Mesothelial cell of epicardium (in vitro differentiated cells): ENCODE measurements at places on chromosomes 6 and 20. TPM values are rescaled to one million over a fixed set of nuclear protein-coding genes. Genes with fewer than 3 reads are reported as not detected.

GRCh38 chr6:149264629-149265028 lies 52.9 kb upstream of the TAB2 start:
- DNase-seq: no peak

The LY86 gene
- total RNA-seq: not detected in 3 replicates

- DNase-seq: no peak
Observed at GRCh38 chr6:155586090-155586489, 130.5 kb upstream of the NOX3 start.

DNA sequence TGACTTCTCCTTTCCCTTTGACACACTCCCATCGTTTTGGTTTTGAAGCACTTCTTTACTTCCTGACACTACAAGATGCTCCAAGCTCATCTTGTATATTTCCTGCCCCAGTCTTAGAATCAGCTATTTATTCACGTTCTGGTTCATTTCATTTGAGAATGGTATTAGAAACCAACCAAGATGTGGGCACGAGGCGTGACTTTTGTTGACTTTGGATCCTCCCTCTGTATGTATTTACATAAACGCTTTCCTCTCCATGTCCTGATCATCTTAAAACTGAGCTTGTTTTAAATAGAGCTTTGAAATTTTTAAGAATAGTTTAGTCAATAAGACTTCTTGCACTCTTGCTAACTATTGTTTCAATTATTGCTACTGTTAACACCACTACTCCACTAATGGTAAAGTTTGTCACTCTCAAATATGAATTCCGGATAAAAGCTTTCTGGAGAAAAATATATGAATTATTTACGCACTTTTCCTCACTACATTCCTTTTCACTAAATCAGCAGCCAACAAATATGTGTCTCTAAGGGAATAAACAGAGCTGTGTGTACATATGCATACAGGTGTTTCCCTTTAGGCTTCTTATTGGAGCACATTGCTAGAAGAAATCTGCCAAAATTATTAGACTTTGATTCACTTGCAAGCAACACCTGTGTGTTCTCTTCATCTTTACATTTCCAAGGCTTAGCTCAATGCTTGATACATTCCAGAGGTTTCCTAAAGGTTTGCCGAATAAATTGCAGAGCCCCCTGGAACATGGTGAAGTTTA lies 77.3 kb upstream of the TMEM244 start:
- DNase-seq: no peak

GRCh38 chr6:36314221-36315014 lies 22.3 kb downstream of the BNIP5 start:
- DNase-seq: no peak

GRCh38 chr6:137711972-137712371 lies 155.1 kb upstream of the TNFAIP3 start:
- no peak for DNase-seq

- DNase-seq: no peak
Observed at GRCh38 chr6:158608221-158608620, 36.3 kb downstream of the DYNLT1 start.

The SIRPG gene
- total RNA-seq: not detected in 3 replicates

The DAAM2 gene
- total RNA-seq: 13.3 to 15.2 TPM (median 13.7 TPM) in 3 replicates

GRCh38 chr20:51688600-51689244 lies 79.5 kb downstream of the ATP9A start:
- DNase-seq: no peak

The C6orf58 gene
- 0.18 to 0.51 TPM (median 0.38 TPM) in 3 replicates for total RNA-seq

- DNase-seq: no peak
Observed at GRCh38 chr6:139597087-139597763, 222.8 kb upstream of the CITED2 start.

- DNase-seq: no peak
Observed at GRCh38 chr6:164534070-164534766, 775.2 kb downstream of the C6orf118 start.

DNA sequence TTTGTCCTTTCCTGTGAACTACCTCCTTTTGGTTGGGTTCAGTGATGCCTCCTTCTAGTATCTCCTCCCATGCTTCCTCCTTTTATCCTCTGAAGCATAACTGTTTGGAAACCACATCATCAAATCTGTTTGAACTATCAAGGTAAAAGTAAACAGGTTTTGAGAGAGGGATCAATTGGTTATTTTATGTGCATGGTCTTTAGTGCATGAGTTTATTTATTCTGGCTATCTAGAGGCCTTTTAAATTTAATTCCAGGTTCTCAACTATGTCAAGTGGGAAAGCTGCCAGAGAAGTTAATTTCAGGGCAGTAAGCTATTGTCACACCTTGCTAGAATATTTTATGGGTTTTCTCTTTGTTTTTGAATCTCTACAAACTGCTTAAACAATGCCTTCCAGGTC lies 54.1 kb downstream of the WASF1 start:
- no peak for DNase-seq

The TAF4 gene
- 27.5 to 28.8 TPM (median 28.1 TPM) in 3 replicates for total RNA-seq

The WFDC12 gene
- total RNA-seq: not detected in 3 replicates

The TRIM10 gene
- total RNA-seq: not detected in 3 replicates

DNA sequence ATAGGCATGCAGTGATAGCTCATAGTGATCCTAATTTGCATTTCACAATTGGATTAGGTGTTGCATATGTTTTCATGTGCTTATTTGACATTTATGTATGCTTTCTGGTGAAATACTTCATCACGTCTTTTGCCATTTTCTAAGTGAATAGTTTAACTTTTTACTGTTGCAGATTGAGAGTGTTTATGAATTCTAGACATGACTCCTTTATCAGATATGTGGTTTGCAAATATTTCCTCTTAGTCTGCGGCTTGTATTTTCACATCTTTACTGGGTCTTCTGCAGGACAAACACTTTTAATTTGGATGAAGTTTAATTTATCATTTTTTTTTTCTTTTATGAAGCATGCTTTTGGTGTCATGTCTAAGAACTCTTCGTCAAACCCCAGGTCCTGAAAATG lies 39.2 kb downstream of the CCN2 start:
- DNase-seq: no peak

- DNase-seq: no peak
Observed at GRCh38 chr6:101478891-101479290, 85.4 kb downstream of the GRIK2 start.

GRCh38 chr20:24608926-24609667 lies 139.7 kb downstream of the SYNDIG1 start:
- DNase-seq: no peak

GRCh38 chr6:7758456-7758855 lies 32.6 kb downstream of the BMP6 start:
- no peak for DNase-seq

GRCh38 chr6:15739867-15740266 lies 77.0 kb upstream of the DTNBP1 start:
- DNase-seq: no peak

GRCh38 chr20:32050851-32051556 lies 1.0 kb upstream of the HCK start:
- no peak for DNase-seq

The SLC25A27 gene
- 33.8 to 40.5 TPM (median 34.6 TPM) in 3 replicates for total RNA-seq

The TCF21 gene
- 4.7 to 5.3 TPM (median 5.0 TPM) in 3 replicates for total RNA-seq

DNA sequence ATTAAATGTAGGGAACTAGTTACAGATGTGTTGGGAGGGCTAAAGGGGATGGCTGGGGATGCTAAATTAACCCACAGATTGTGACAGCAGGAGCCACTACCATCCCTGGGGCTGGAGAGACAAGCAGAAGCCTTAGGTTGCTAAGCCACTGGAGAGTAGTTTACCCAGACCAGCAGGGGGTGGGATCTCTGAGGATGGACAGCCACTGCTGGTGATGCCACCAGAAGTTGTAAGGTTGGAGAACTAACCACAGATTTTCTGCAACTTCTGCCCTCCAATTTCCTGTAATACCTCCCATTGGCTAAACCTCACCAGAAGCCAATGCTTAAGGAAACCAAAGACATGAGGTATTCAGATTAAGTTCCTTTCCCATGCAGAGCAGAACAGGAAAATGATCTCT lies 139.6 kb upstream of the NOX3 start:
- DNase-seq: no peak

- no peak for DNase-seq
Observed at GRCh38 chr6:78025502-78025901, 372.7 kb downstream of the MEI4 start.

The CLPSL1 gene
- total RNA-seq: 0.40 TPM in 1 of 3 replicates, not detected in the others

DNA sequence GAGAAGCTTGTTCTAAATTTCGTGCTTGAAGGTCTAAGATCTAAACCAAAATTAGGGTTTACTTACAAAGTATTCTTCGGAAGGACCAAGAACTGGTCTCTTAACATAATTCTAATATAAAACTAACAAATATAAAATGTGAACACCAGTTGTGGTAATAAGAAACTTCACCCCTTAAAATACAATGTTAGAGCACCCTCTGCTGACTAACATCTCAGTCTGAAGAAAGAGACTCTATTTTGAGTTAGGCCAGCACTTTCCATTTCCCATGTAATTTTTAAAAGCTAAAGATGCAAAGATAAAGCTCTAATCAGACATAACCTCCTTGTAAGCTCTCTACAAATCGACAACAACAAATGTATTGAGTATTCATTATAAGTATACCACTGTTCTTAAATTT lies 24.6 kb downstream of the ATG5 start:
- no peak for DNase-seq

DNA sequence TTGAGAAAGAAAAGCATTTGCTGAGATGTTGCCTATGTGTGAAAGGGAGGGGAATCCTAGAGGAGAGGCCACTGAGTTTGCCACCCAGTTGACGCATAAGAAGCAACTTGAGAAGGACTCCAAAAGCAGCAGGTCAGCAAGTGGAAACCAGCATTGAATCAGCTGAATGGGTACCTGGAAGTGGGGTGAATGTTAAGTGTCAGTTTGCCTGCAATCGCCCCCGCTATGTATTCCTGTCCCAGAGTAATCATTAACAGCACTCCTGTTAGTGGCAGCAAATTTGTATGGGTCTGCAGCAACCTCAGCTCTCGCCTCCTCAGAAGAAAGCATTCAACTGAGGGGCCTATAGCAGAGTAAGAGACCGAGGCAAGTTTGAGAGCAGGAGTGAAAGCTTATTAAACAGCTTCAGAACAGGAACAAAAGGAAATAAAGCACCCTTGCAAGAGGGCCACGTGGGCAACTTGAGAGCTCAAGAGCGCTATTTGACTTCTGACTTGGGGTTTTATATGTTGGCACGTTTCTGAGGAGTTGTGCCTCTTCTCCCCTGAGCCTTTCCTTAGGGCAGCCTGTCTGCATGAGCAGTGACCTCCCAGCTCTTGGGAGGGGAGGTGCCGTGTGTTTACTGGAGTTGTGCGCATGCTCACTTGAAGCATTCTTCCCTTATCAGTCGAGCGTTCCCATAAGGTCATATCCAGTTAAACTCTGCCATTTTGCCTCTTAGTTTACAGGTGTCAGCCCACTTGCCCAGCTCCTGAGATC lies 122.6 kb upstream of the PHACTR1 start:
- no peak for DNase-seq

- DNase-seq: no peak
Observed at GRCh38 chr6:32623693-32624092, 13.5 kb upstream of the HLA-DQA1 start.

The PPP1R3D gene
- 4.5 to 5.1 TPM (median 4.5 TPM) in 3 replicates for total RNA-seq

GRCh38 chr6:7897461-7898192 lies 13.0 kb downstream of the TXNDC5 start:
- no peak for DNase-seq

The RIPOR2 gene
- total RNA-seq: 1.7 to 1.9 TPM (median 1.7 TPM) in 3 replicates

- DNase-seq: no peak
Observed at GRCh38 chr6:65501045-65501444, 206.0 kb downstream of the EYS start.

The CDSN gene
- total RNA-seq: not detected in 3 replicates

DNA sequence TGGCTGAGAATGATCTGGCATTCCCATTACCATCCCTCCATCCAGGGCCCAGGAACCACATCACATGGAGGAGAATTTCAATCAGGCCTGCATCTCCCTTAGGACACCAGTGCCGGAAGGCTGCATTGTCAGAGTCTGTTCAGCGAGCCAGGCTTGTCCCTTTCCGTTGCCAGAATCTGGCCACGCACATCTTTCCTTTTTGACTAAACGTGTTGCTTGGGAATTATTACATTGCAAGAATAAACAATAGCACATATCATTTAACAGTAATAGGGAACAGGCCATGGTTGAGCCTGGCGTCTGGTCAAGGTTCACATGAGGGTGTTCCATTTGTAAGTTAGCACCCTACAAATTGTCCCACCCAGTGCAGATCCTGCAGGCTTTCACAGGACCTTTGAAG lies 42.8 kb downstream of the SOBP start:
- DNase-seq: no peak

The SMIM26 gene
- total RNA-seq: 64.2 to 65.3 TPM (median 64.8 TPM) in 3 replicates

- no peak for DNase-seq
Observed at GRCh38 chr20:43189554-43190331, at the start of gene PTPRT. PTPRT (minus strand) TSS chr20:43189906; CDS start chr20:43189733, 173 bp downstream.

DNA sequence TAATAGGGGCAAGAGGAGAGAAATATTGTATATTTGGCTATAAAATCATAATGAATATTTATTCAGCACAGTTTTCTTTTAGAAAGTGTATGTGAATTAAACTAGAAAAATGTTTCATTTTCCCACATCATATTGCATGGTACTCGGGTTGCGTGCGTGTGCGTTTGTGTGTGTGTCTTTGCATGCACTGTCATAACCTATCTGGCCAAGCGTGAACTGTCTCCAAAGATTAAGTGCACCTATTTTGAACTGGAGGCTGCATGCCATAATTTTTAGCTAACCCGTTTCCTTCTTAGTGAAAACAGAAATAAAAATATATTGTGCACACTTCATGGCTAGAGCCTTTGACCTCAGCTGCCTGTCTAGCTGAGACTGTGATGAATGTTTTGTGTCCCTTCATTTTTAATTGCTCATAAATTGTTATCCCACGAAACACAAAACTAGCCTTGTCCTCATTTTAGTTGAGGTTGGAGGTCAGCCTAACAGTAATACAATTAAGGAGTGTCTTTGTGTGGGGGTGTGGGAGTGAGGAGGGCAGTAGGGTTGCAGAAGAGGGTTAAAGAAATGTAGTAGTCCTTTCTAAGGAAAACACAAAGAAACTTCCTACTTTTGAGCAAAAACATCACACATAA lies 336.1 kb upstream of the POU3F2 start:
- no peak for DNase-seq

DNA sequence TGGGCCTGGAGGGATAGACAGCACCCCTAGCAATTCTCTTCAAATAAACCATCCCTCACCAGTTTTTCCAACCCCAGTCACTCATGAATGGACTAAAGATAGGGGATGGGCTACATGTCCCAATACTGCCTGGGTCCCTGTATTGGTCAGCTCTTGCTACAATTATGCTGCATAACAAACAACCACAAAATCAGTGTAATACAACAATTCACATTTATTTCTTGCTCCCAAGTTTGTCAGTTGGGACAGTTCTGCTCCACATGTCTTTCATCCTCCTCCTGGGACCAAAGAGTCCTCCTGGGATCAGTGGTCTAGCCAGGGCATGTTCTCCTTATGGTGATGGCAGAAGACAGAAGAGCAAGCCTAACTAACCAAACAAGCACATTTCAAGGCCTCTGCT lies 91.7 kb upstream of the MYL9 start:
- no peak for DNase-seq

GRCh38 chr6:167647306-167647705 lies 179.4 kb upstream of the AFDN start:
- no peak for DNase-seq

The NKX2-2 gene
- not detected in 3 replicates for total RNA-seq

The STMN3 gene
- total RNA-seq: 29.9 to 34.1 TPM (median 32.1 TPM) in 3 replicates

GRCh38 chr20:61673152-61673847 lies 392.4 kb downstream of the TAF4 start:
- DNase-seq: no peak
